GM12891 (cell line): ENCODE measurements at places on chromosomes 2 and 18.

DNA sequence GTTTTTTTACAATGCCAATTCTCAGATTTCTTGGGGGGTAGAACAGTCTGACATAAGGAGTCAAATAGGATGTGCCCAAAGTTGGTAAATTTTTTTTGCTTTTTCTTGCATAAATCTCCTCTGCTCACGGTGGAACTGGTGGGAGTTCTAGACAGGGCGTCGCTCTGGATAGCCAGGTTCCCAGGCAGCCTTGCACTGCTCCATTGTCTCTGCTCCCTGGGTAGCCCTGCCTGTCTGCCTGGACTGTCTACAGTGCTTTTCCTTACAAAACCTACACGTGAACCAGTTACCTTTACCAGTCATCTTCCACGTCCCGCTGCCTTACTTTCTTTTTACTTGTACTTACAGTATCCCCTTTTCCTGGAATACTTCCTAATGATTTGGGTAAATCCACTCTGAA lies 117.1 kb downstream of the ZNF407 start:
- no peak for DNase-seq

DNA sequence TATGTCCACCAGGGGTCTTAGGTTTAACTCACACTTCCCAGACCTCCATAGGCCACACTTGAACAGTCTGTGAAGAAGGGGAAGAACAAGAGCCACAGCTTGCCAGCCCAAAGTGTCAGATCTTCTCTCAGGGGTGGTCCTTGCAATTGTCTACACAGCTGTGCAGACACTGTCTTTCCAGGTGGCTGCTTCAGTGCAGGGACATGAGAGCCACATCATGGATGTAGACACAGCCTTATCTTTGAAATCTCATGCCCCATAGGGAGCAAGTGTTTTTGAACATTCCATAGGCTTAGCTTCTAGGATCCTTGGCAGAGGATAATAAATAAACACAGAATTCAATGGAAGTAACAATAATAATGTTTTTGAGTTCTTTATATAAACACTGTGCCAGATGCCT lies 6.7 kb downstream of the ZNF407 start:
- no peak for DNase-seq

DNA sequence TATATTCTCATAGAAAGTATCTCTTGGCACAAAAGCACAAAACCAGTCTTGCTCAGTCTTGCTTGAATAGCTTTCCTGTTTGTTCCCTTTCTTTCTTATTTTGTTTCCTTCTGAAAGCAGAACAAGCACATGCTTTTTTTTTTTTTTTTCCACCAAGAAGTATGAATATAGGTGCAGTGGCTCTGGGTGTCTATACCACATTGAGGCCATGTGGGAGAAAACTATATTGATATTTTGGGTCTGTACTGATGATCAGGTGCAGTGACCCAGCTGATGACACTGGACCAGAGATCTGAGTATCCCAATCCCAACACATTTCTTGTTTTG lies 28.7 kb downstream of the GEMIN6 start:
- no peak for DNase-seq

DNA sequence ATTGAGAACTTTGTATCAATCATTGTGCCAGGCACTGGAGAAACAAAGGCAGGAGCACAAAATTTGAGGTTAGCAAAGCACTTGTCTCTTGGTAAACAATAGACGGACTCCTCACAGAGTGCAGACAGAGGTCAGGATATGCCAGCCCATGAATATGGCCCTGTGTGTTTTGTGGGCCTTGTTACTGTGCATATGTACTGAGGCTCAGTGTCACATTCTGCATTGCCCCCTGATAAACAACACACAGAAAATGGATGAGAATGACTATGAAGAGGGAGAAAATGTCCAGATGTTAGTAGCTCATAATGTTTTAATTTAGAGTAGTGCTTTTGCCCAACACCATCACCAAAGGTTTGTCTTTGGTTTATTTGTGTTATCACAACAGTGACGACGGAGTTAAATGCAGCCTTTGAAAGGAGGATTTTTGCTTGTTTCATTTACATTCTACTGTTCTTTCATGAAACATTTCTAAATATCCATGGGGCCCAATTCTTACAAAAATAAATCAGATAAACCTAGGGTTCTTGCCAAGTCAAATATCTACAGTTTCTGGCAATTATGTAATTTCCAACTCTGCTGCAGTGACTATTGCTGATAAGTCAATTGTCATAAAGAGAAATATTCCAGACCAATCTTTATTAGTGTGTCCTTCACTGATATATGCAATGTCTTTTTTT lies 14.6 kb upstream of the NT5C1B start:
- DNase-seq: no peak

DNA sequence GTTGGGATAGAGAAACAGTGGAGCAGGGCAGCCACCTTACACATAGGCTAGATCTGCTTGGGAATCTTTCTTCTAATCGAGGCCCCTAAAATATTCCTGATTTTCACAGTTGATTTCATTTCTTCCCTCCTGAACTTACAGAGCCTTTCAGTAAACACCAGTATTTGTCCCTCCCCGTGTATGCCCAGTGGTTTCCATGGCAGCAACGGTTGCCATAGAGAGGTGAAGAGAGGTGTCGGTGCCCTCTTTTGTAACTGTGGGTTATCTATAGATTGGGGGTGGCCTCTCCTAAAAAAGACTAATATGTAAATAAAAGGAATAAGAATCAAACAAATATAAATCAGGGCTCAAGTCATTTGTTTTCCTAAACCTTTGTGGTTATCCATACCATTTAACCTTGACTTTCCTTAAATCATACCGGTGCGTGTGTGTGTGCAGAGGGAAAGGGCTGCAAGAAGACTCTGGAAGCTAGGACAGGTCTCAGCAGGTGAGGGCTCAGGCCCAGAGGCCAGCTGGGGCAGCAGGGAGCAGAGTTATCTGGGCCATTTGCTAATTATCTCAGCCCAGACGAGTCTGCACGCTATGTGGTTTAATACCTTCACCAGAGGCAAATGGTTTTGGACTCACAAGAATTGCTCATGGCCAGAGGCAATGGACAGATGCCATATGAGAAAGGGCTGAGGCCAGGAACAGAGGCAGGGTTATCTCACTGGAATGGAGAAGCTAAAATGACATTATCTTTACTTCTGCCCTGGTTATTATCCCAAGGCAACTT lies 35.5 kb downstream of the LIPG start:
- DNase-seq: no peak

- DNase-seq: no peak
Measured at GRCh38 chr18:36179562-36180355, 7.5 kb upstream of the MOCOS start.

DNA sequence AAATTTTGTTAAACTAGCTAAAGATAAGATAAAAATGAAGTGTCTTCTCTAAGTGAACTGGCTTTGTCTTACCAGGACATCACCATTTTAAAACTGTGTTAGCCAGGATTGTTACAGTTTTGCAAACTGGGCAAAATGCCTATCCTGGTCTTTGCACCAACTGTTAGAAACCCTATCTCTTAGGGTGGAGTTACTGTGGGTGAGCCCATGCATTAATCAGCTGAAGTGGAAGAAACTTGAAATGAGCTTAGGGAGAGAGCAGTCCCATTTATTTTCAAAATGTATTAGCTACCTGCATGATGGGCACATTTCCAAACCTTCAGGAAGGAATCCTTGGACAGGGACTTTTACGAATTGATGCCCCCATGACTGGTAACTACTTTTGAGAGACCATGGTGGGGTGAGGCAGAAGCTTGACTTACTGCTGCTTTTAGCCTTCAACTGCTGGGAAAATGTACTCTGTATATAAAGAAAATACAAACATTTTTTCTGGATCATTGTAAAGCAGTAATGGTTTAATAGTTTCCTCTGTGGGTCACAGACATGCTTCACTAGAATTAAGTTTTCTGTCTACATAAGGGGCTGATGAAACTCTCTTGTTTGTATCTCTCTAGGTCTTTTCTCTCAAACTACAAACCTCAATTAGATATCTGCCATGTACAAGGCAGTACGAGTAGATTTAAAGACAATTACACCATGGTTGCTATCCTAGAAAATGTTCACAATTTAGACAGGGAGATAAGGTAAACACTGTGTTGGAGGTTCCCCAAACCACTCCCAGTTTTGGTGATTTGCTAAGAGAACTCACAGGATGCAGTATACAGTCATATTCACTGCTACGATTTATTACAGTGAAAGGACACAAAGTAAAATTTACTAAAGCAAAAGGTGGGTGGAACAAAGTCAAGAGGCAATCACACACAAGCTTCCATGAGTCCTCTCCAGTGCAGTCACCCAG lies 321.4 kb upstream of the MMADHC start:
- DNase-seq: no peak

DNA sequence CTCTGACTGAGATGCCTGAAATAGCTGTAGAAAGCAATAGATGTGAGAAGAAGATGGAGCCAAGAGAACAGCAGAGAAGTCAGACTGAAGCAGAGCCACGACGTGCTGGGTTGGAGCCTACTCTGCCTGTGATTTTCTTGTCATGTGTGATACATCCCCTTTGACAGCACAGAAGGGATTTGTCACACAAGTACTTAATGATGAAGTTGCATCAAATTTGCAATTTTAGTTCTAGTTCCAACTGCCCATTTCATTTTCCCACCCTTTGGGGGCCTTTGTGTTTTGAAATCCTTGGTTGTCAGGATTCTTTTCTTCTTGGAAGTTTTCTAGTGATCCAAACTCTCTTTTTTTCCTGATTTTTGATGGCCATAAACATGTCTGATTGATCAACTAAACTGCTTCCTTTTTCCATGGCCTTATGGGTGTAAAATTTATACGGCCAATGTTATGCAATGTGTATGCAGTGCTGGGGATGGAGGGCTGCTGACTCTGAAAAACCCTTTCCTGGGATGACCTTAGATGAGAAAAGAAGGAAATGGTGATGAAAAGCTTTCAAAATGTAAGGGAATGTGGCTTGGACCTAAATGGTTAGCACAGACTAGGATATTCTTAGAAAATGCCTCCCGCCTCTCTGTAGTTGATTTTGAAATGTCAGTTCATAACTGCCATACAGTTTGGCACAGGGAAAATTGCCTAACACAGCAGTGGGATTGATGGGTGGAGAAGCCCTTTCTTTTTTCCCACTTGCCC lies 9.6 kb upstream of the B3GNT2 start:
- DNase-seq: no peak

- DNase-seq: no peak
Measured at GRCh38 chr2:77421971-77422370, 100.2 kb downstream of the LRRTM4 start.

DNA sequence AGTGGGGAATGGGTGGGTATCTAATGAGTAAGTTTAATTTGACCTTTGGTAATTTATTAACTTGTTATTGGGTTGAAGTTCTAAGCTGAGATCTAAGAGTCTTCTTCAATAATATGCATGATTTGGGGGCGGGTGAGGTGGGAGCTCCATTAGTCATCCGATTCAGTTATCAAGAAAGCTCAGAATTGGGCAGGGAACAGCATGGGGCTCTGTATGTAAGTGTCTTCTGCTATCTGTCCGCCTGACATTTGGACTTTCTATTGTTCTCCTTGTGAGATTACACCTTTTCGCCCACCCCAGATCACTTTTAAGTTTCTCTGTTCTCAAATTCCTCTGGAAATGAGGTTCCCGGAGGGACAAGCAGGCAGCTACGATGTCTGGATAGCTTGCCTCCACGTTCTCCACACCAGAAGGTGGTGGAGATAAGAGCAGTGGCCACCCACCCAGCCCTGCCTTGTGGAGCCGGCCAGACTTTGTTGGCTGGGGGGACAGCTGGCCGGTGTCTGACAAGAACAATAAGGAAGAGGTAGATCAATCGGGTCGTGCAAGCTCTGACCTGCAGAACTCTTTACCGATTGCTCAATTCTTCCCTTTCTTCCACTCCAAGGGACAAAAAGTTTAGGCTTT lies 75.5 kb upstream of the GATA6 start:
- no peak for DNase-seq

- DNase-seq: no peak
Measured at GRCh38 chr18:45801416-45802004, 24.0 kb upstream of the SIGLEC15 start.

GRCh38 chr2:208879666-208880065 lies 473.1 kb downstream of the PTH2R start:
- DNase-seq: no peak

DNA sequence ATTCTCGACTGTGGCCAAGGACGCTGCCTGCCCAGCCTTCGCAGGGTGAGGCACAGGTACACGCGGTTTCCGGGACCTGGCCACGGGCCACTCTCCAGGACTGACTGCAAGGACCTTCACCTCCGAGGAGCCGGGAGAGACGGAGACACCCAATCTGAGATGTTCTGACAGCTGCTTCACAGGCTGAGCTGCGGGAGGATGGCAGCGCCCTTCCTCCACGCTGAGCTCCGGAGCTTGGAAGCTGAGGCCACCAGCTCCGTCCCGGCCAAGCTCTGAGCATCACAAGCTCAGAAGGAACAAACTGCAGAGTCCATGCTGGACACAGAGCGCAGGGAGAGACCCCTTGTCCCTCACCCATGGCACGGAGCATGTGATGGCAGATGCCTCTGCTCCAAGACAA lies 71.1 kb upstream of the CTDP1 start:
- DNase-seq: no peak

GRCh38 chr2:155872396-155872795 lies 460.1 kb downstream of the NR4A2 start:
- no peak for DNase-seq

- no peak for DNase-seq
Measured at GRCh38 chr2:101741775-101742520, 44.4 kb downstream of the MAP4K4 start.

DNA sequence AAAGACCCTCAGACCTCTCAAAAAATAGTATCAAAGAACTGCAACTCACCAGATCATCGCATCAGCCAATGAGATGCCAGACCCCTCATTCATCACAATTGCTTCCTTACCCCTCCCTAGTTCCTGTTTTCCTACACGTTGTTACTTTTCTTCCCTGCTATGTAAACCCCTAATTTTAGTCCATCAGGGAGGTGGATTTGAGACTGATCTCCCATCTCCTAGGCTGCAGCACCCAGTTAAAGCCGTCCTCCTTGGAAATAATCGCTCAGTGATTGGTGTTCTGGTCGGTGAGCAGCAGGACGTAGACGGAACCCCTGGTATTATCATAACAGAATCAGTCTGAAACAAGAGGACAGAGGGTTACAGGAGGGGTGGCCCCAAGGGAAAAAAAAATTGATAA lies 44.0 kb upstream of the MAP4K4 start:
- DNase-seq: no peak

GRCh38 chr2:66580166-66581049 lies 145.5 kb downstream of the MEIS1 start:
- DNase-seq: no peak

DNA sequence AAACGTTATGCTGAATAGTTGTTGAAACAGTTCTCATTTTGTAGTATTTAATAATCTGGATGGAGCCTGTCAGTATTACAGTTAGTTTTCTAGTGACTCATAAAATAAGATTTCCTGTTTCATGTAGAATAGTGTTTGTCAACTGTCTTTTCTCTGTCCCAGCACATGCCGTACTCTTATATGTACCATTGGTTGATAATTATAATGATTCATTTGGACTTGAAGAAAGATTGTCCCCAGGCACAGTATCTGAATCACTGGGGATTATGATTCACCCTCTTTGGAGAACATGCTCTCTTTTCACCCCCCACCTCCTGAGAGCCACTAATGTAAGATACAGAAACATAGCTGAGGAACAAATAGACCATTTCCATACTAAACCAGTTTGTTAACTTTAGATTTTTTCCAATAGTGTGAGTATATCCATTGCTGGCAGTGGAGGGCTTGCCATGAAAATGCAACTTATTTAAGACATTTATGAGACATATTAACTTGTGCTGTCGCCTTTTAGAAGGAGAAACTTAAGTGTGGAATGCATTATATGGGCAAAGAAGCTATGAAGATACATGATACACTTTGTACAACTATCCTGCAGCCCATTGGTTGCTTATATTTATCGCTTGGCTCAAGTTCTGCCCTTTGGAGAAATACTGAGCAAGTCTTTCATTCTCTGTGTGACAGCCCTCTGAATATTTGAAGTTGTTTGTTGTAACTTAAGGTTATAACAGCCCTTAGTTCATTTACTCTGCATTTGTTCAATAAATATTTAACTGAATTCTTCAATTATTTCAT lies 12.4 kb downstream of the COPS8 start:
- no peak for DNase-seq
